ENCODE measurements at places on chromosomes 11 and 22. TPM values are rescaled to one million over a fixed set of nuclear protein-coding genes. Genes with fewer than 3 reads are reported as not detected.
A peak's percentile ranks its signal among the peaks of the same experiment; 100 is the strongest.

The SYNGR1 gene
- 4.4 TPM for total RNA-seq

The NXPE1 gene
- total RNA-seq, result 225 TPM

The CHRM1 gene
- total RNA-seq, result 0.84 TPM

The HEPHL1 gene
- total RNA-seq, result not detected

DNA sequence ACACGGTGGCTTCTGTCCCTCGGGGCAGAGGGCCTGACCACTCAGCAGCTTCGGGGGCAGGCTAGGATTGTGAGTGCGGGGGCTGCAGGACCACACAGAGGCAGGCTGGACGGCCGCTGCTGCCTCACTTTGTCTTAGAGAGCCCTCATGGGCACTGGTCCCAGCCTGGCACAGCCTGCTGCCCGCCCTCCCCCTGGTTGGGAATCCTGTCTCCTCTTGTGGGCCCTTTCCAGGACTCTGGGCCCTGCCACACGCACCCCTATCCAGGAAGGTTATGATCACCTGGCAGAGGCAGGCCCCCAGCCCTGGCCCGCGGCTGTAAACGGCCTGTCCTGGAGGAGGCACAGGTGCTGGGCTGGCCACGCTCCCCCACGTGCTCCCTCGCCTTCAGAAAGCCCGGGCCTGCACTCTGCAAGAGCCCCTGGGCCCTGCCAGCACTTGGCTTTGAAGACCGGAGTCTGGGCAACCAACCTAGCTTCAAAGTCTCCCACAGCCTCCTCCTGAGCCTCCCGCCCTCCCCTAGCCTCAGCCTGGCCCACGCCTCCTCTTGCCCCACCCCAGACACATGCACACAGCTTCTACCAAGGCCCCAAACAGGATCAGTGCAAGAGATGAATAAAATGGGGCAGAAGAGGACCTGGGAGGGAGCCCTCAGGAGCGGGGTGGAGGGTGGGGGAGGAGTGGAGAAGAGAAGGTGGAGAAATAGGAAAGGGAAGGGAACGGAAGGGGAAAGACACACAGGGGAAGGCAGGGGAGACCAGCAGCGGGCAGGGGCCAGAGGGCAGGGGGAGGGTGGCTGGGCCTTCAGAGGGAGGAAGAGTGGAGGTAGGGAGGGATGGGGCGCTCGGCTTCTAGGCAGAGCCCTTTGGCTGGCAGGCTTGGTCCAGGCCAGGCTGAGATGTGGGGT is 31.0 kb downstream of the SYT7 start:
- no peak for DNase-seq

GRCh38 chr22:23767303-23767672 is 484 bp downstream of the CHCHD10 start:
- no peak for DNase-seq

- no peak for DNase-seq
Observed at GRCh38 chr11:104694259-104695064, 203.8 kb downstream of the CASP12 start.

- no peak for DNase-seq
Observed at GRCh38 chr11:44519989-44520737, 45.3 kb upstream of the CD82 start.

- peak; percentile 4 for DNase-seq
Observed at GRCh38 chr11:17972987-17973386, 39.9 kb downstream of the SERGEF start.

DNA sequence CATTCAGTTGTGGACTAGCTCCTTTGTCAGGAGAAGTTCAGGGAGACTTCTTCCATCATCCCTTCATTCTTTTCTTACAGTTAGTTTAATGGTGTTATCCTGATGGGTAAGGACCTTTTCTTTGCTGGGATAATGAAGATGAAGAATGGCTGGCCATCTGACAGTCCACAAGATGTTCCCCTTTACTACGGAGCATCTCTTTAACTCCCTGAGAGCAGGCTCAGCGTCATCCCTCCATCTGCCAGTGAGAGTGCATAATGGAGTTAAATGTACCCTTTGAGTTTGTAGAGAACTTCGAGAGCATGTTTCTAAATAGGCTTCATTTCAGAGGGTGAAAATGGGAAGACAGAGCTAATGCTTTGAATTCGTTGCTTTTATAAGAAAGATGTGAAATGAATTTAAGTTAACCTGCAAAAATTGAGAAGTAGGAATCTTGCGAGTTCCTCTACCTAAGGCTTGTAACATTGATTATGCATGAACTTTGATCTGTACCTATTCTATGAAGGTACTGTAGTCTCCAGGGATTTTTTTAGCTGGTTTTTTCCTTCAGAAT is 1.7 kb downstream of the EP300 start:
- DNase-seq, result peak; percentile 32

- peak; percentile 37 for DNase-seq
Observed at GRCh38 chr22:21972293-21972779, 10.3 kb downstream of the TOP3B start.

Data from left colon (tissue), 2 donors.